ENCODE measurements at places on chromosomes 1 and 21. TPM values are rescaled to one million over a fixed set of nuclear protein-coding genes. Genes with fewer than 3 reads are reported as not detected.

DCAF6 gene
- 19.0 TPM for polyA plus RNA-seq

PLA2G2F gene
- not detected for polyA plus RNA-seq

DNAH14 gene
- polyA plus RNA-seq = 5.1 TPM

KCNJ9 gene
- 19.0 TPM for polyA plus RNA-seq

DSTYK gene
- polyA plus RNA-seq = 9.4 TPM

NECTIN4 gene
- polyA plus RNA-seq = not detected

CHI3L2 gene
- 5.9 TPM for polyA plus RNA-seq

EEIG2 gene
- 5.3 TPM for polyA plus RNA-seq

PTGS2 gene
- 0.42 TPM for polyA plus RNA-seq

PDXK gene
- polyA plus RNA-seq = 83.2 TPM

LIX1L gene
- polyA plus RNA-seq = 23.2 TPM

LCE2C gene
- polyA plus RNA-seq = not detected

MYBPH gene
- not detected for polyA plus RNA-seq

CLCNKA gene
- polyA plus RNA-seq = 0.17 TPM

ALX3 gene
- 19.3 TPM for polyA plus RNA-seq

TNFSF4 gene
- polyA plus RNA-seq = 0.73 TPM

FLG2 gene
- polyA plus RNA-seq = not detected

CA6 gene
- polyA plus RNA-seq = not detected

KRTAP8-1 gene
- polyA plus RNA-seq = not detected

IL10 gene
- polyA plus RNA-seq = not detected

C1orf87 gene
- polyA plus RNA-seq = not detected

FABP3 gene
- polyA plus RNA-seq = 42.1 TPM

CDK18 gene
- 73.1 TPM for polyA plus RNA-seq

ANGPTL1 gene
- polyA plus RNA-seq = 0.14 TPM

MX2 gene
- polyA plus RNA-seq = 0.93 TPM

C2CD2 gene
- 6.0 TPM for polyA plus RNA-seq

AKT3 gene
- polyA plus RNA-seq = 30.5 TPM

MYOG gene
- not detected for polyA plus RNA-seq

FOXD2 gene
- polyA plus RNA-seq = 0.49 TPM

CACNA1E gene
- 3.9 TPM for polyA plus RNA-seq

PLPPR4 gene
- polyA plus RNA-seq = 7.7 TPM

BSND gene
- polyA plus RNA-seq = 0.08 TPM

RAB3B gene
- 60.0 TPM for polyA plus RNA-seq

NT5C1A gene
- not detected for polyA plus RNA-seq

HS2ST1 gene
- 9.8 TPM for polyA plus RNA-seq

H6PD gene
- polyA plus RNA-seq = 6.4 TPM

RGS7 gene
- polyA plus RNA-seq = 12.1 TPM

GNB1 gene
- polyA plus RNA-seq = 689 TPM

STYXL2 gene
- 0.10 TPM for polyA plus RNA-seq

PRRX1 gene
- polyA plus RNA-seq = 2.5 TPM

DIP2A gene
- 10.2 TPM for polyA plus RNA-seq

BARHL2 gene
- 1.3 TPM for polyA plus RNA-seq

BEST4 gene
- 0.87 TPM for polyA plus RNA-seq

PRAMEF17 gene
- polyA plus RNA-seq = not detected

ANKRD34A gene
- 7.3 TPM for polyA plus RNA-seq

LRRC38 gene
- 0.24 TPM for polyA plus RNA-seq

SPATA17 gene
- polyA plus RNA-seq = 2.3 TPM

AMY1A gene
- not detected for polyA plus RNA-seq

CYYR1 gene
- polyA plus RNA-seq = 3.0 TPM

Measured in brain (organoid and tissue), 16 donors.